Ovary (tissue), 10 donors: ENCODE measurements at places on chromosomes 16 and 17. TPM values are rescaled to one million over a fixed set of nuclear protein-coding genes. Genes with fewer than 3 reads are reported as not detected.

The PRAC2 gene
- not detected for total RNA-seq

- DNase-seq, result no peak
- no peaks in the 10 kb centered on the region for H3K36me3 ChIP-seq
- no peak overlapping the region for H3K4me3 ChIP-seq
- no peak overlapping the region for H3K27ac ChIP-seq
- H3K4me1 ChIP-seq, result peaks cover 3% of the 10 kb centered on the region
- H3K27me3 ChIP-seq, result no peaks in the 10 kb centered on the region
Measured at GRCh38 chr17:27810211-27810901, 10.0 kb upstream of the NOS2 start.

The WNT3 gene
- 0.87 TPM for total RNA-seq

- no peak overlapping the region for H3K27ac ChIP-seq
- no peaks in the 10 kb centered on the region for H3K27me3 ChIP-seq
- no peak overlapping the region for H3K4me3 ChIP-seq
- H3K36me3 ChIP-seq, result no peaks in the 10 kb centered on the region
- H3K4me1 ChIP-seq, result peaks cover 9% of the 10 kb centered on the region
Measured at GRCh38 chr16:12449795-12450194, 353.9 kb downstream of the CPPED1 start.

The ABCA9 gene
- total RNA-seq, result 24.6 TPM

DNA sequence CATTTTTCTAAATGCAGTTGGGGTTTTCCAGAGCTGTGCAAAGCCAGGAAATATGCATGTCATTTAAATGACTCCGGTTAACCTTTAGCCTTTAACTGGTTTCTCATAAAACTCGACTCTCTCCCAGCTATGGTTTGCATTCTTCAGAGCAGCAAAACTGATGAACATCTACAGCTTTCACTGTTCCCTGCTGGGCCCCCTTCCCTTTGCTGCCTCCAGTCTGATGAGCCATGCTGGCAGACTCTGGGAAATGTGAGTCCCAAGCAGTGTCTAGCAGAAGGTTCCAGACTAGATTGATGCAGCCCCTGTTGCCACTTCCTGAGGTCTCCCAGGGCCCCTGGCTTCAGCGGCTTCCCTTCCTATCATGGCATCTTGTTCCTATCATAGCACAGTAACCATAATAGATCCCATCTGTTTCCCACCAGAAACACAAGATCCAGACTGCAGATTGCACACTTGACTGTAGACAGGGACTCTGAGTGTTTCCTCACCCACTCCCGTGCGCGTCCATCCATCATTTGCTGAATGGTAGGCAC, 135.4 kb downstream of the CLEC16A start:
- no peak overlapping the region for H3K4me3 ChIP-seq
- H3K36me3 ChIP-seq, result no peaks in the 10 kb centered on the region
- peaks cover 23% of the 10 kb centered on the region for H3K4me1 ChIP-seq

GRCh38 chr17:38751144-38751807, 1.3 kb upstream of the PSMB3 start:
- DNase-seq, result no peak
- H3K36me3 ChIP-seq, result no peaks in the 10 kb centered on the region
- H3K4me1 ChIP-seq, result peaks cover 7% of the 10 kb centered on the region
- no peak overlapping the region for H3K27ac ChIP-seq

DNA sequence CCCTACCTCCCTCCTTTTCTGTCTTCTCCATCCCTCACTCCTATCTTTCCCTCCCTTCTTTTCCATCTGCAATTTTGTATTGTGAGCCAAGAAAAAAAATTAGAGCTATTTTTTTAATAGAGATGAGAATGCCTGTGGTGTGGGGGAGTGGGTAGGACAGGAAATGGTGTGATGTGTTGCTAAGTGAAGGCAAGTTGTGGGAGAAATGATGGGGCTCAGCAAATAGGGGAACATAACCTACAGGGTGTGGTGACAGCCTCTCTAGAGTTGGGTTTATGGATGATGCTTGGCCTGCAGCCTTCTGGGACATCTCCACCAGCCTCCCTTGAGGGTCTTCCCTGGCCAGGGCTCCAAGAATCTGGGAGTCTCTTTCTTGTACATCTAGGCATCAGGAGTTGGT, 163.1 kb upstream of the CACNG3 start:
- no peaks in the 10 kb centered on the region for H3K36me3 ChIP-seq
- H3K27ac ChIP-seq, result no peak overlapping the region
- no peaks in the 10 kb centered on the region for H3K4me1 ChIP-seq
- no peak overlapping the region for H3K4me3 ChIP-seq

GRCh38 chr16:50859628-50860360, 117.9 kb downstream of the CYLD start:
- no peak for DNase-seq
- H3K4me1 ChIP-seq, result no peaks in the 10 kb centered on the region

DNA sequence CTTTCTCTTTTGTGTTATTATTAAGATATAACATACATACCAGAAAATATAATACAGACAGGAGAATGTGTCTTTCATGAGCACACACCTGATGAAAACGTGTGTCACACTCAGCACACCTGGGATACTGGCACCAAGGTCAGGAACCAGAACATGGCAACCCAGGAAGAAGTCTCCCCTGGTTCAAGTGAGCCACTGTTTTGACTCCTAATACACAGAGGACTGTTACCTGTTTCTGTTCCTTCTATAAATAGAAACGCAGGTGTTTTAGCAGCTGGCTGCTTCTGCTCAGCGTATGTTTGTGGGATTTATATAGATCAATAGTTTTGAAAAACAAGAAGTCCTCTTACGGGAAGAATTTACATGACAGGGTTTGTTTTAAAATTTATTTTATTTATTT, 3.5 kb downstream of the SEC14L1 start:
- peaks cover 16% of the 10 kb centered on the region for H3K4me1 ChIP-seq
- no peak for DNase-seq
- no peaks in the 10 kb centered on the region for H3K36me3 ChIP-seq
- no peak overlapping the region for H3K4me3 ChIP-seq

The DHODH gene
- 3.3 TPM for total RNA-seq

The GINS2 gene
- total RNA-seq, result 1.5 TPM
